Regular cardiac myocyte (primary cell): ENCODE measurements at places on chromosomes 2 and 18. TPM values are rescaled to one million over a fixed set of nuclear protein-coding genes. Genes with fewer than 3 reads are reported as not detected.

SKOR2 gene
- not detected in 2 replicates for total RNA-seq

TTN gene
- 0.85 and 1.2 TPM in 2 replicates for total RNA-seq

MOCOS gene
- total RNA-seq = 2.9 and 4.8 TPM in 2 replicates

NEU4 gene
- 0.19 and 0.28 TPM in 2 replicates for total RNA-seq

DUSP19 gene
- total RNA-seq = 4.2 and 7.3 TPM in 2 replicates

FAP gene
- 41.2 and 274 TPM in 2 replicates for total RNA-seq

HOXD9 gene
- total RNA-seq = under 0.01 TPM in 1 of 2 replicates, not detected in the other
